Mucosa of gallbladder (tissue), 1 donor: ENCODE measurements at places on chromosomes 7 and 10. TPM values are rescaled to one million over a fixed set of nuclear protein-coding genes. Genes with fewer than 3 reads are reported as not detected.
A peak's percentile ranks its signal among the peaks of the same experiment; 100 is the strongest.

DNA sequence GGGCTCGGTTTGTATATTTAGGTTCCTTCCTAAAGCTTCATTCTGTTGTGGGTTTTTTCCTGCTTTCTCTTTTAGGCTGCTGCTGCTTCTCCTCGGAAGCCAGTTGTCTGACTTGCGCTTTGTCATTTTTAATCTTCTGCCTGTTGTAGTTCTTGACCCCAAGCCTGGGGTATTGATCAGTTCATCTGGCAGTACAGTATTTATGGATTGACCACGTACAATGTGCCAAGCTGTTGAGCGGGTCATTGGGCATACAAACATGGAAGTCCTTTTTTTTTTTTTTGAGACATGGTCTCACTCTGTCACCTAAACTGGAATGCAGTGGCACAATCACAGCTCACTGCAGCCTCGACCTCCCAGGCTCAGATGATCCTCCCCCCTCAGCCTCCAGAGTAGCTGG is 4.3 kb downstream of the PROSER2 start:
- peak; percentile 37 for DNase-seq

GRCh38 chr7:41232086-41232485 is 470.8 kb downstream of the INHBA start:
- no peak for DNase-seq

ELAPOR2 gene
- total RNA-seq = 10.9 TPM

SORCS3 gene
- 0.17 TPM for total RNA-seq

- DNase-seq = no peak
These were observed 119.7 kb upstream of the KLF14 start for GRCh38 chr7:130853503-130854279.

PIP gene
- not detected for total RNA-seq
